ENCODE measurements at places on chromosomes 4 and X.

- DNase-seq = peak; percentile 9
Measured at GRCh38 chr4:99885063-99885664, 9.1 kb downstream of the LAMTOR3 start.

DNA sequence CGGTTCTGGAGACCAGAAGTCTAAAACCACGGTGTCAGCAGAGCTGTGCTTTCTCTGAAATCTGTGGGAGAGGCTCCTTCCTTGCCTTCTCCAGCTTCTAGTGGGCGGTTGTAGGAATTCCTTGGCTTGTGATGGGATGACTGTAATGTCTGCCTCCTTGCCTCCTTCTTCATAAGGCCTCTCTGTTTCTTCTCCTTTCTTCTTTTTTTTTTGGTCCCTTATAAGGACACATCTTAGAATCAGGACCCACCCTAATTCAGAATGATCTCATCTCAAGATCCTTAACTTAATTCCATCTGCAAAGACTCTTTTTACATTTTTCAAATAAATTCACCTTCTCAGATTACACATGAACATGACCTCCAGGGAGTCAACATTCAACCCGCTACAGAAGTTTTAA lies 186.9 kb downstream of the STK32B start:
- no peak for DNase-seq

DNA sequence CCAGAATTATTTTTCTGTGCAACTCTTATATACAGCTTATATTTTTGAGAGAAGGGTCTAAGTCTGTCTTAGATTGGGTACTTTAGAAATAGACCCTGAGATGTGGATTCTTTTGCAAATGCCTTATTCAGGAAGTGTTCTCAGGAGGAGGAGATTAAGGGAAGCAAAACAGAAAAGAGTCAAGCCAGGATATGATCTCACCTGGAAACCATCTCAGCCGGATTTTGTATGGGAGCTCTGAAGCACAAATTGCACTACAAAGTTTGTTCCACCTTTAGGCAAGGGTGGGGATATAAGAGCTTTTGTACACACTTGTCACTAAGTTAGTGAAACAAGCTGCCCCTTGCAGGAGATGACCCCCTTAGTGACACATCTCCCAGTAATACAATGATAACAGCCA lies 121.2 kb upstream of the GRPR start:
- DNase-seq = no peak

DNA sequence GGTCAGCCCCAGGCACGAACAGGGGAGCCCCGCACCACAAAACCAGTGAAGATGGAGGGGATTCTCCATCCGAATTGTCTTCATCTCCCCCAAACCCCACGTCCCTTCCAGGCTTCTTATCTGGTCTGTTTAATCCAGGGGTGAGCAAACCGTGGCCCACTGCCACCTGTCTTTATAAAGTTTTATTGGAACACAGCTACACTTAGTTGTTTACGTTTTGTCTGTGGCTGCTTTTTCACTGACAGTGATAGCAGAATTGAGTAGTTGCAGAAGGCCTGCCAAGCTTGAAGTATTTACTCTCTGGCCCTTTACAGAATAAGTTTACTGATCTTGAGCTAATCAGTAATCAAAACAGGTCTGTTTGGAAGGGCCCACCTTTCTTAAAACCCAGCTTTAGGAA lies 324.0 kb downstream of the ARHGAP10 start:
- DNase-seq = no peak

DNA sequence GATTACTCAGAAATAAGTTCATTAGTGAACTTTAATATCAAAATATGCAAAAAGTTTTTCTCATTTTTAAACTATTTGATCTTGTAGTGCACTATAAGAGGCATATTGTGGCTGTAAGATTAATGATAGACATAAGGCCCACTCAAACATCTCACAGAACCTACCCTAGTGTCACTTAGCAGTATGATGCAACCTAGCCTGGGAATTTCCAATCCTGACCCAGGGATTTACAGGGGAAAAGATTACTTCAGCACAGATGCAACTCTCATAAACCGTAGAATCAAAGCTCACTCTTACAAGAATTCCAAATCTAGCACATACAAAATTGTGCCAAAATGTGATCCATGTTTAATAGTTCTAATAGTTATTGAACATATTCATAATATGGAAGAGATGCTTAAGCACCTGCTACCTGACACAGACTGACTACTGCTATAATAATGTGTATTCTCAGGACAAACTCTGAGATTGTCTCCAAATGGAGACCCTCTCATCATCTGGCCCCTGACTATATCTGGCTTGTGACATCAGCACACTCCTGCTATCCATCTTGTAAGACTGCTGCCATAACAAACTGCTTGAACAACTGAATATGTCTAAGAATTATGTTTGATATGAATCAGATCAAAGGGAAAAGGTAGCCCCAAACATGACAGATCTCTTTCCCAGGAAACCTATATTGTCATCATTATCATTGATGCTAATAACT lies 271.9 kb downstream of the PABPC4L start:
- DNase-seq = no peak

DNA sequence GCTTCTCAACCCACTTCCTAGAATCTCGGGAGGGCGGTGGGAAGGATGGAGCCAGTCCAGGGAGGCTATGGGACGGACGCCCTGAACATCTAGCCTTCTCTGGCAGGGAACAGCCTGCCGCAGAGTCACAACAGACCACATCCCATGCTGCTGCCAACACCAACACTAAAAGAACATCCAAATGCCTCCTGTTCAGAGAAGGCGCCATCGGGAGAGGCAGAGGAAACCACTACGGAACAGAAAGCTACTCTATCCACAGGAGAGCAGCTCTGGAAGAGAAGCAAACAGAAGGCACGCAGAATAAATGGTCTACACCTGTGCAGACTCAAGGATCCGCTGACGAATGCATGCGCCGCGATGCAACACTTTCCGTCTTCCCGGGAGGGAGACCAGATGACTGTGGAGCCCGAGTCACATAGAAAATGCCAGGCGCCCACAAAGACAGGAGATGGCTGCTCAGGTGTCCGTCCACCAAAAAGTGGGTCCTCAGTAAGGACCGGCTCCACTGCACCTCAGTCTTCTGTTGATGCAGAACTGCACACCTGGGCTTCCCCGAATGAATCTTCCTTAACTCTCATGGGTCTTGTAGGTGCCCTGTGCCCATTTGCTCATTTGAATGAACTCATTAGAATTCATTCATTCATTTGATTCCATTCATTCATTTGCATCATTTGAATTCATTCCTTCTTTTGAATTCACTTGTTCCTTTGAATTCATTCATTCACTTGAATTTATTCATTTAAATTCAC lies 217.5 kb downstream of the DHRSX start:
- no peak for DNase-seq

All from SK-N-DZ (cell line).